Activated CD4-positive, alpha-beta T cell treated with anti-CD3 and anti-CD28 coated beads, Interleukin-2, amount 50 U/mL, for 4 hours (primary cell): ENCODE measurements at places on chromosomes 3 and 15.

DNA sequence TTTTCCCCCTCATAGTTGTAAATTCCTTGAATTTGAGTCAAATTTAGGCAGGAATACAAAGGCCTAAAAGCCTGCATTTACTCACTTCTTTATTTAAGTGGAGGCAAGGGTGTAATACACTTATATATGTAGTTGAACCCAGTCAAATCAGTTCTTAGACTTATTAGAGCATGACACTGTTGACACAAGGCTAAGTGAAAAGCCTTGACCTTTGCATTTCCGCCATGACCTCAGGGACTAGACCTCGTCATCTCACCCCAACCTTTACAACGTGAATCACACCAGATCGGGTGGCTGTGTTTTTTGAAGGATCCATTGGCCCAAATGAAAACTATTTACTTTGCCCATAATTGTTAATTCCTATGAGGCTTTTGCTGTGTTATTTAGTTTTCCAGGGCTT lies 774.4 kb downstream of the ROBO1 start:
- DNase-seq: no peak

DNA sequence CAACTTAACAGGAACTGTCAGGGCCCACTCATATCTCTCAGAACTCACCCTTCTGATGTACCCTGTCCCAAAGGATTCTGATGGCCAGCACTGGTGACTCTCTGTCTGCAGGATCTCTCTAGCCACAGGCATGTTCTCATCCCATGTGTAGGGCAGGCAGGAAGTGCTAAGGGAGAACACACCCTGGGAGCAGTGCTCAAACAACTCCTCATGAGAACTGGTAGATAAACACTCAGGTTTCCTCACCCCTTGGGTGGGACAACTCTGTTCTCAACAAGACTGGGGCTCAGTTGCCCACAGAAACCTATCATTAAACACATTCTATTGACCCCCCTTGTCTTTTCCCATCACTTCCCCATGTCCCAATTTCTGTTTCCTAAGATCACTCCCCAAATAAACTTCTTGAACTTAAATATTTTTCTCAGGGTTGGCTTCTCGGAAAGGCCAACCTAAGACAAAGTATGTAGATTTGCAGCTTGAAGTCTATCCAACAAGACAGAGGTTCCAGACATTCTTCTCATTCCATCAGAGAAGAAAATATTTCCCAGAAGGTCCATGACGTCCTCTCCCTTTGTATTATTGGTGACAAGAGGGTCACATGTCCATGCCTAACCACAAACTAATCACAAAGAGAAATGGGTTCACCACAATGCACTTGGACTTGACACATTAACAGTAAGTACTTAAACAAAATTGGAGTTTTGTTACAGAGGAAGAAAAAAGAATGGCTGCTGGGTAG lies 276.6 kb upstream of the GADL1 start:
- DNase-seq: no peak

- no peak for DNase-seq
These were observed 245.9 kb upstream of the TOPAZ1 start for GRCh38 chr3:43995547-43996378.

- no peak for DNase-seq
These were observed 84.5 kb upstream of the GALNT15 start for GRCh38 chr3:16090024-16090423.

- DNase-seq: no peak
These were observed 121.2 kb upstream of the PLXND1 start for GRCh38 chr3:129727707-129728106.

DNA sequence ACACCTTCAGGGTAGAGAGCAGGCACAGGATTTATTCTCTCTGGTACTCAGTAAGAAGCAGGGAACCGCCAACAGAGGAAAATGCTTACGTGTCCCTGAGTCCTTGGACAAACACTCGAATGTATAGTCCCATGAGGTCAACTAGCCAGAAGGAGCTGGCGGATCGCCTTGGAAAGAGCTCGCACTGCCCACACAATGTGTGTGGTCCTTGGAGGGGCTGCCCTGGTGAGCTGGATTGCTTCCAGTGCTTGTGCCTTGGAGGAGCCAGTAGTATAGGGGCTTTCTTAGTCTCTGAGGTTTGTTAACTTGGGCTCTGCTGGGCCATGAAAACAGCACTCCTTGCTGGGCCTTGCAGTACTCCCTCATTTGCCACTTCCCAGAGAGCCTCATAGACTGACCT lies 40.7 kb upstream of the VILL start:
- no peak for DNase-seq

- DNase-seq: no peak
These were observed 68.9 kb downstream of the MINDY2 start for GRCh38 chr15:58840048-58840447.

DNA sequence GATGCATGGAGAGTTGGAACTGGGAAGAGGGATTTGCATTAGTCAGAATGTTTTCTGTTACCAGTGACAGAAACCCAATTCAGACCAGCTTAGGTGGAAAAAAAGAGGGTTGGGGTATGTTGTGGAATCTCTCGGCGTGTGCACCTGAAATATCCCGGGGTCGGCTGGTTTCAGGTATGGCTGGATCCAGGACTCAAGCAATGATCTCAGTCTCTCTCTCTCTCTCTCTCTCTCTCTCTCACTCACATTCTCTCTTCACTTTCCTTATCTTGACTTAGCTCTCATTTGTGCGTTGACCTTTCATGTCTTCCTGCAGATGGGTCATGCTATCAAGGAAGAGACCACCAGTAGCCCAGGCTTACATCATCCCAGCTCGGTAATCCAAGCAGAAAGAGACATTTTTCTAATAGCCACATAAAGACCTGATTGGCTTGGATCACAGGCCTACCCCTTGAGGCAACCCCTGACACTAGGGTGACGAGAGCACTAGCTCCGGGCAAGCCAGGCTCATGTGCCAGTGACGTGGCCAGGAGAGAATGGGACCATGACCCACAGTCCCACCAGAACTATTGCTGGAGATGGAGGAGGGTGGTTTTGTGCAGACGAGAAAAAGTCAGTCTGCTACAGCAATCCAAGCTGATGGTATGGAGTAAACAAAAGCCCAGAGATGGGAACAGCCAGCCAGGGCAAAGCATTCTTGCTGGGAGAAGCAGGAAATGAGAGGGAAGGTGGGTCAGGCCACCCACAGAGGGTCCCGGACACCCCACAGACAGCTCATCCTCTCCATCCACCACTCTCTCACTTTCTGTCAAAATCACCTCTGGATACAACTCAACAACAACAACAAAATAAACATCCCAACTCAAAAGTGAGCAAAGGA lies 91.7 kb downstream of the CHSY1 start:
- DNase-seq: no peak

DNA sequence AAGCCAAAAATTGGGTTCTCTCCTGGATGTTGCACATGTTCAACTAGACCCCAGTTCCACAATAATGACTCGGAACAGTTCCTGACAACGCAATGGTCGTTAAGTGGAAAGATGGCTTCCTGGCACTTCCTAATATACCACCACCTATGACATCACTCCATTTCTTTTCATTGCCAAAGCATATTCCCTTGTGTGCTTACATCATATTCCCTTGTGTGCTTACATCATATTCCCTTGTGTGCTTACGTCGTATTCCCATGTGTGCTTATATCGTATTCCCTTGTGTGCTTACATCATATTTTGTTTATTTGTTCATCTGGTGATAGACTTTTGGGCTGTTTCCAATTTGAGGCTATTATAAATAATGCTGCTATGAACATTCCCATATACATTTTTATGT lies 39.2 kb downstream of the TFRC start:
- no peak for DNase-seq

- DNase-seq: no peak
These were observed 1.4 kb downstream of the PTPRG start for GRCh38 chr3:61562721-61563312.

DNA sequence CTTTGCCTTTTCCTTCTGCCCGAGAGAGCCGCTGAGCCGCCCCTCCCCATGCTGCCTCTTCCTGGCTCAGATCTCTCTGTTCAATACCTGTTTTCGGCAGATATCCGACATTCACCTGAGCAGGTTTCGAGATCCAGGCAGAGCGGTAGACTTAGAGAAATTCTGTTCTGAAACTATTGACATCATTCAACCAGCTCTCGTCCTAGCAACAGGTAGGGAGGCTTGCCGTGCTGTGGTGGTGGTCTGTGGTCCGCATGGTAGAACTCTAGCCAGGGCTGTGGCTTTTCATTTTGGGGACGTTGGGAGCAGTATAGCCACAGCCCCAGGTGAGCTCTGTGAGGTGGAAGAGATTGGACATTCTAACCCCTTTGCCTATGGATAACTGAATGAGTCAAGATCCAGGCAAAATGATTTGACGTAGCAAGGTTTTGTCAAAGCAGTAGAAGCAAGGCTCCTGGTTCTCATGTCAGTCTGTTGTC lies 810 bp downstream of the TMEM62 start:
- DNase-seq: no peak

GRCh38 chr3:10964537-10965167 lies 27.9 kb upstream of the SLC6A1 start:
- DNase-seq: no peak

- no peak for DNase-seq
These were observed 3.0 kb upstream of the TFDP2 start for GRCh38 chr3:142152384-142152783.

DNA sequence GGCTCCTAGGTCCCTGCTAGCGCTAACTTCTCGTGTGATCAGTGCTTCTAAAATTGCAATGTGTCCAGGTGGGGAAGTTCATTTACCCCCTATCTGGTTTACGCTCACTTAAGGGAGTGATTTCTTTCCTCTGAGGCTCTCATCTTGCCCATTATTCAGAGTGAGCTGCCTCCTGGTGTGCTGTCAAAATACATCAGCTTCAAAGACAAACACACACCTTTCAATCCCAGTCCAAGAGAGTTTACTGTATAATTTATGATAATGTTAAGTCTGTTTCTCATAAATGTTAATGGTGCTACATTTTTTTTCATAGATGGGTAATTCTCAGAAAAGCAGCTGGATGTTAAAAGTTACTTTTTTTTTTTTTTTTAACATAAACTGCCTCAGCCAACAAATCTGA lies 112.3 kb downstream of the RORA start:
- DNase-seq: no peak

DNA sequence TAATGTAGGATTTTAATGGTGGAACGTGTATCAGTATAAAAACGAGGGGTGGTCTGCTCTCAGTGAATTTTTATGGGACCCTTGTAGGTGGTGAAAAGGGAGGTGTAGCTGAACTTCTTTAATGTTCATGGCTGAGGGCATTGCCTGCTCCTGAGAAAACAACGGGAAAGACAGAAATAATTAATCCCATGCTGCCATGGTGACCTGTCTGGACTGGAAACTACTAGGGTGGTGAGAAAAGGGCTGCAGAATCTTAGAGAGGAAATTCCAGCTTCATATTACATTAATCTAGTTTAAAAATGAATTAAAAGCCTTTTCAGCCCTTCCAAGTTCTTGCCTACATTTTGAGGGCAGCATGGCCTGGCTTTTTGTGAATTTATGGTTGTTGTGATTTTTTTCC lies 47.6 kb downstream of the ZBTB38 start:
- no peak for DNase-seq

DNA sequence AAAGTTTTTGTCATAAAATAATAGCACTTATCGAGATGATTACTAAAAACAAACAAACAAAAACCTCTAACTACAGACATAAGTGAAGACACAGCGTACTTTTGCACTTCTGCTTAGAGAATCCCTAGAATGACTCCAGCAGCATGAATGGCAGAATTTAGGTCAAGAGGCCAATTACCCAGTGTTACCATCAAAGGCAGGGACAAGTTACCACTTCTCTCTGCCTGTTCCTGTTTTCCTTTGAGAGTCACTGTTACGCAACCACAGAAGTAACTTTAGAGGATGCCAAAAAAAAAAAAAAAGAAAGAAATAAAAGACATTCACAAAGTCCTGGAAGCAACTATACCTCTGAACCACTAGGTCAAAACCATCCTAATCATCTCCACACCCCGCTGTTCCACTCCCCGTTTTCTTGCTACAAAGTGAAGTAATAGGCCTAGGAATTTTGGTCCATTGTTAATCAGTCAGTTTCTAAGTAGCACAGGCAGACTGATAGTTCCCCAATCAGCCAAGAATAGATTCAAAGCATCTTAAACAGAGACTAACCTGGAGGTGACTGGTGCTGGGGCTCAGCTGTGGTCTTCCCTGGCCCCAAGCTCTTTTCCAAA lies 41.9 kb downstream of the FMN1 start:
- DNase-seq: no peak

- no peak for DNase-seq
These were observed 29.0 kb upstream of the SLC2A2 start for GRCh38 chr3:171055336-171056178.

- DNase-seq: no peak
These were observed 162.3 kb upstream of the TPM1 start for GRCh38 chr15:62880278-62880677.

DNA sequence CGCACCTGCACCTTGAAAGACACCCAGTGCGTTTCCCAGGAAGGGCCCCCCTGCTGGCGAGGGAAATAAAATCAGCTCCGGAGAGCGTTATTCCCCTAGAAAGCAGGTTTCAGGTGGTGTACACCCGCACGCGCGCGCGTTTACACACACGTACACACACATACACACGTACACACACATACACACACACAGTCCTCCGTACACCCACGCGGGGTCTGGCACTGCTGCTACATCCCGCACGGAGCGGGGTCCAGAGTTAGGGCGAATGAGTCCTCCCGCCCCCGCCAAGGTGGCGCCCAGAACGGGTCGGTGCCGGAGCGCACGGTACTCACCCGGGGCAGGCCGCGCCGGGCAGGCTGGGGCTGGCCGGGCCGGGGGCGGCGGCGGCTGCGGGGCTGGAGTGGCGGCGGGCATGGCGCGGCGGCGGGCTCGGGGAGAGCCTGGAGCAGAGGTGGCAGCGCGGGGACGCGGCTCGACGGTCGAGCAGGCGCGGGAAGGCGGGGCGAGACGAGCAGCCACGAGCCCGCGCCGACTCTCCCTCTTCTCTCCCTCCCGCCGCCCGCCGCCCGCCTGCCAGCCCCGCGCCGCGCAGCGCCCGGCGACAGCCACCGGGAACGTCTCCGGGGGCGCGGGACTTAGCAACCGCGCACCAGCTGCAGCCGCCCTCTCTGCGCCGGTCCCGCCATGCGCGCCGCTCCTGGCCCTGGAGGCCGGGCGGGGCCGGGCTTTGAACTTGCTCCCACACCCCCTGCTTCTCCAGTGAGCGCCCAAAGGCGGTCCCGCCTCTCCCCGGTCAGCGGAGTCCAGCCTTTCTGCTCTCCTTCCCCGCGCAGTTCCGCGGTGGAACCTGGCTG lies at the start of gene DCLK3:
Gene DCLK3 (minus strand): TSS at position 704 of the 854 bp plus-strand sequence. CDS start 290 bp downstream, at position 414.
- no peak for DNase-seq

DNA sequence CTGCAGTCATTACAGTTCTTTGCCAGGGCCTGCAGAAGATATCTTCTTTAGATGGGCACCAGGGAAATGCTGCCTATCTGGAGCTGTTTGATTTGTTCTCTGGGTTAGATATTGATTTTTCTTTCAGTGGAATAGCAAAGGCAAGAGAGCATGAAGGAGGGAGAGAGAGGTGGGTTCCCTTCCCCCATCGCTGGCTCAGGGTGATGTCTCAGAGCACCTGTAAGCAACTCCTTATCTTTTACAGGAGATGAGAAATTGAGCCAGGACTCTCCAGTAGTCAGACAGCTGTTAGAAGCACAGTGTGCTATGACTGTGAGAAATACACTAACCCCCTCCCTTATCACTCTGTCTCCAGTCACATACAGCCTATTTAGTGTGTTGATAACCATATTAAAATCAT lies 89.3 kb upstream of the SLC24A5 start:
- no peak for DNase-seq
